ENCODE measurements at places on chromosomes 7 and 10.

DNA sequence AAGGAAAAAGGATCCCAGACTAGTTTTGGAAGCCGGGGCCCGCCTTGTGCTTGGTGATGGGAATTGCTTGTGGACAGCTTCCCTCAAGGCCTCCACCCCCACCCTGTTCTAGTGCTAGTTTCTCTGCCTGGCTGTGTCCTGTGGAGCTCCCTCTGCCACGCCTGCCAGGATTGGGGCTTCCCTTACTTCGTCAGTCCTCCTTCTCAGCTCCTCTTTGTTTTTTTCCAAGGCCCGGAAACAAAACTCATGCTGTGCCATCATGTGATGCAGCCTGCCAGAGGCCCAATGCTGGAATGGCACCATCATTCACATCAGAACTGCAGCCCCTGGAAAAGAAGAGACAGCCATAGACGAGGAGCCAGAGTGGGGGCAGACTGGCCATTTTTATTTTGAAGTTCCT lies 11.2 kb downstream of the YKT6 start:
- no peak for DNase-seq

DNA sequence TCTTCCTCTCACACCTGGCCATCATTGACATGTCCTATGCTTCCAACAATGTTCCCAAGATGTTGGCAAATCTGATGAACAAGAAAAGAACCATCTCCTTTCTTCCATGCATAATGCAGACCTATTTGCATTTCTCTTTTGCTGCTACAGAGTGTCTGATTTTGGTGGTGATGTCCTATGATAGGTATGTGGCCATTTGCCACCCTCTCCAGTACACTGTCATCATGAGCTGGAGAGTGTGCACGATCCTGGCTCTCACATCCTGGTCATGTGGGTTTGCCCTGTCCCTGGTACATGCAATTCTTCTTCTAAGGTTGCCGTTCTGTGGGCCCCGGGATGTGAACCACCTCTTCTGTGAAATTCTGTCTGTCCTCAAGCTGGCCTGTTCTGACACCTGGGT lies 19.2 kb downstream of the OR2A14 start:
- no peak for DNase-seq

DNA sequence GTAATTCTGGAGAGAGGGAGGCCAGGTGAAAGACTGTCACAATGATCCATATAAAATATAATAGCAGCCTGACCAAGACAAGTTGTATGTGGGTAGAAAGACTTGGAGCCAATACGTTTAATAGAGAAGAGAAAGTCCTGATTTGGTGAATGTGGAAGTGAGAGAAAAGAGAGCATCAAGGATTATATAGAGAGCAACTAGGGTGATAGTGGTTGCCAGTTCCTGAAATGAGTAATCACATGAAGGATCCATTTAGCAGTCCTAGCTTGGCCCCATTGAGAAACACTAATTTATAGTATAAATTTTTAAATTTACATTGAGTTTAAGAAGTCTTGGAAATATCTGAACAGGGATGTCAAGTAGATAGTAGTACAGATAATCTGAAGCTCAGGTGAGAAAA lies 74.0 kb downstream of the AASS start:
- no peak for DNase-seq

DNA sequence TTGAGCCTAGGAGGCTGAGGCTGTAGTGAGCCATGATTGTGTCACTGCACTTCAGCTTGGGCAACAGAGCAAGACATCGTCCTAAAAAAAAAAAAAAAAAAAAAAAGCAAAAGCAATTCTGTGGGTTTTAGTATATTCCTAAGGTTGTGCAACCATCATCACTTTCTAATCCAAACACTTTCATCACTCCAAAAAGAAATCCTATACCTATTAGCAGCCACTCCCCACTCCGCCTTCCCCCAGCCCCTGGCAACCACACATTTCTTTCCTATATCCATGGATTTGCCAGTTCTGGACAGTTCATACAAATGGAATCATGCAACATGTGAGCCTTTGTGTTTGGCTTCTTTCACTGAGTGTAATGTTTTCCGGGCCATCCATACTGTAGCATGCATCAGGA lies 20.4 kb downstream of the ZAN start:
- no peak for DNase-seq

DNA sequence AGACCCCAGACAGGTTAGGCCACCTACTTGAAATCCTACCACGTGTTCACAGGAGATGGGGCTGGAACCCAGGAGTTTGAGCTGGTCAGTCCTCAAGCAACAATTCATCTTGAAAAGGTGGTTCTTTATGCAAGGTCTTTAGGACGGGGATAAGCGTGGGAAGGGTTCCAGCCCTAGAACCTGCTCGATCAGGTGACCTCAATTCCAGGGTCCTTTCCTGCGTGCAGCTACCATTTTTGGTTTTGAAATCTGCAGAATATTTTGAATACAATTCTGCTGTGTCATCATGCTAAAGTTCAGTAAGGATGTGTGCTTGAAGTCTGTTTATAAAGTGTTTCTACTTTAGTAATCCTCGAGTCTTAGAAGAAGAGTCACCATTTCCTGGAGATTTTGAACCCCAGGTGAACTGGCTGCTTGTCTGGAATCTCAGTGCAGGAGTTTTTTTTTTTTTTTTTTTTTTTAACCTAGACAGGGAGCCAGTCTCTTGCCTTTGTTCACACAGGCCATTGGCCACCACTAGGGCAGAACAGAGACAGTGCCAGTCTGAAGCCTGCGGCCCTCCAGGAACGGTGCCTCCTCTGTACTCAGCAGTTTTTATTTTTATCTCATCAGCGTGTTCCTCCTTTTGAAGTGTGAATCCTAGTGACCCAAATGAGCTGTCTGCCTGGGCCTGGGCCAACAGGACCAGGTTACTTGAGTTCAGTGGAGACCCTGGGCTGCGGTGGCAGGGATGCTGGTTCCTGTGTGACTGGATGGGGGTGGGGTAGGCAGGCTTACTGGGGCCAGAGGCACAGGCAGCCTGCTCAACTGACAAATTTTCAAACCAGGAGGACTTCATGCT lies 54.6 kb downstream of the EEPD1 start:
- DNase-seq: peak; percentile 82
